ENCODE measurements at places on chromosomes 16 and 17.

DNA sequence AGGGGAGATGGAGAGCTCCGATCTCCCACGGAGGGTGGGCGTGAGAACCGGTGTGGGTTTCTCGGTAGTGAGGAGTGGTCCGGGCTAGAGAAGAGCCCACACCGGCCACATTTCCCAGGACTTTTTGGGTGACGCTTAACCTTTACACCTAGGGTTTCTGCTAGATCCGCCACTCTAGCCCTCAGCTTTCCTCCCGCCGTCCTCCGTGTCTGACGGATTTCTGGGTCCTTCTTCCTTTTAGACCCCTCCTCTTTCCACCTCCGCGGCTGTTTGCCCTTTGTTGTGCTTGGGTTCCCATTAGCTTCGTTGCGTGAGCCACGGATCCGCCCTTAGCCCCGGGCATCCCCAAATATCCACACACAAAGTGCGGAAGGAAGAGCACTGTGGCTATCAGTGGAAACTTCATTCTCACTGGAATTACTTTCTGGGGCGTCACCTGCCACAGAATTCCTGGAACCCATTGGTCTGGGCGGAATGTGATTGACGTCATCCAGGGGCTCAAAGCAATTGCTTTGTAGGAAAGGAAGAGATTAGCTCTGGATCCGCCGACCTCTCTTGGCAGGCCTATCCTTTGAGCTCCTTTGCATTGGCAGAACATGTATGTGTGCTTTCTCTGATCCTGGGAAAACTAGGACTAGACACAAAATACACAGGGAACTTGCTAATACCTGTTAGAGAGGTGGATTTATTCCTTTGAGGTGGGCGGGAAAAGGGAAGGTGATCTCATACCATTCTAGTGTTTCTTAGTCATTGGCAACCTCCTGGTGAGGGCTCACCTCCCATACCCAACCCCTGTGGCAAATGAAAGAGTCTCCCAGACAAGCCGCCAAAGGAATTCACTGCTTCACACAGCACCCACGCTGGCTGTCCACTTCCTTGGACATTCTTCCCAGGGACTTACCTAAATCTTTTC lies 654 bp downstream of the TNFAIP1 start:
- no peak for DNase-seq

GRCh38 chr17:77827511-77827910 lies 131.0 kb upstream of the TNRC6C start:
- no peak for DNase-seq

DNA sequence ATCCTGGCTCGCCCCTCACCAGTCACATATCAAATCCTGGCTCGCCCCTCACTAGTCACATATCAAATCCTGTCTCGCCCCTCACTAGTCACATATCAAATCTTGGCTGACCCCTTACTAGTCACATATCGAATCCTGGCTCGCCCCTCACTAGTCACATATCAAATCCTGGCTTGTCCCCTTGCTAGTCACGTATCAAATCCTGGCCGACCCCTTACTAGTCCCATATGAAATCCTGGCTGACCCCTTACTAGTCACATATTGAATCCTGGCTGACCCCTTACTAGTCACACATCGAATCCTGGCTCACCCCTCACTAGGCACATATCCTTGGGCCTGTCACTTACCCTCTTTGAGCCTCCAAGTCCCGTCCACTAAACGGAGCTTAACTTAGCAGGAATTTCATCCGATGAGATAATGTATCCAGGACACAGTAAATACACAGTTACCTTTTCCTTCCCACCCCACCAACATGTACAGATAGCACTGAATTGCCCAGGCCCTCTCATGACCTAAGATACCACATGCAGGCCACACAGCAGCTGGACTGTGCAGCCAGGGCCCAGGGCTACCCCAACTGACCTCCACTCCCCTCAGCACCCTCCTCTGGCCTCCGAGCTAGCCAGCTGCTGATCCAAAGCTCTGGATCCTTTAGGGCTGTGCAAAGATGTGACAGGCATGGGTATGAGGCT lies 157.8 kb upstream of the RPH3AL start:
- no peak for DNase-seq

- no peak for DNase-seq
These were observed 11.6 kb downstream of the KRTAP9-7 start for GRCh38 chr17:41287050-41287449.

- DNase-seq: no peak
These were observed 94.0 kb downstream of the SKAP1 start for GRCh38 chr17:48335858-48336500.

GRCh38 chr16:27264151-27264550 lies 4.4 kb downstream of the NSMCE1 start:
- DNase-seq: no peak

DNA sequence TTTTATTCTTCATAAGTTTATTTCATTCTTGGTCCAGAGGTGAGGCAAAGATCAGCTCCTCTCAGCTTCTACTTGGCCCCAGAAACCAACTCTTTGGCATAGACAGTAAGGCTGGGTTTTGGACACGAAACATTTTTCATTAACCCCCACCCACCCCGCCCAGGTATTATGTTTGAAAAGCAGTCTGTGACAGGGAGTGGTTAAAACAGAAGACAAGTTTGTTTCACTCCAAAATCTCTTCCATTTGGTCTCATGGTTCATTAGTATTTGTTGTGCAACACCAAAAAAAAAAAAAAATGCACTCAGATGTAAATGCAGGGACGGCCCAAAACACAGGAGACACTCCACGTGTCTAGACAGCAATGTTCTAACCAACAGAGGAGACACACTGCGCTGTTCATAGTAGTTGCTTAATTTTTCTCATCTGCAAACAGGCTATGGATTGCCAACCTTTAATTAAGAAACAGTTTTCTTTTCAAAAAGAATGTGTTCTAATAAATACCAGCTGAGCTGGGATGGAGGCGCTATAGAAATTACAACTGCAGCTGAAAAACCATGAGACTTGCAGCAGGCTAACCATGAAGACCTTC lies 39.8 kb upstream of the MMP2 start:
- no peak for DNase-seq

- peak; percentile 82 for DNase-seq
These were observed at the start of gene TBX6 for GRCh38 chr16:30091474-30092372. Gene TBX6 (minus strand): TSS chr16:30091924. CDS start chr16:30091193, 731 bp downstream.

DNA sequence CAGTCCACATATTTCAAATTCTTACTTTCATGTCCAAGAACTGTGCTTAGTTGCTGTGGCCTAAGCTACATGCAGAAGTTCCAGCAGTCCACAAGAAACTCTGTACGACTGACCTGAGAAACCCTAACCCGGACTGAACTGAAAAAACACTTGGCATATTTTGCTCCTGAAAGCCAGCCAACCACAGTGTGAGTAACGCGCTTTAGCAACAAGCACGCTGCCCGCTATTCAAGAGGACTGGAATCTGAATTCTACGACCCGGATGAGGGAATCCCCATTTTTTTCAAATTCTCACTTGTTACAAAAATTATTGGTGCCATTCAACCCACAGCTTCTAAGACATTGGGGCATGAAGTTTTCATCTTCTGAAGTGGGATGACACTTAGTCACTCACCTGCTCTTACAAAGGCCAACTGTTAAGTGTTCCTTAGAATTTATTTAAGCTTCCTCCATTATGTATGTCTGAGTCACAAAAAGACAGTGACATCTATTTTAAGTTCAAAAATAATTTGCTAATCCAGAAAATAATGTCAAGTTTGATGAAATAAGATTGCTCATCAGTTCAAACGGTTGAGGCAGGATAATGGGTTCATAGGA lies 78.7 kb downstream of the CDYL2 start:
- DNase-seq: no peak

- no peak for DNase-seq
These were observed 19.9 kb upstream of the CALB2 start for GRCh38 chr16:71338632-71339031.

GRCh38 chr17:29136998-29137730 lies 43.0 kb downstream of the MYO18A start:
- DNase-seq: no peak

DNA sequence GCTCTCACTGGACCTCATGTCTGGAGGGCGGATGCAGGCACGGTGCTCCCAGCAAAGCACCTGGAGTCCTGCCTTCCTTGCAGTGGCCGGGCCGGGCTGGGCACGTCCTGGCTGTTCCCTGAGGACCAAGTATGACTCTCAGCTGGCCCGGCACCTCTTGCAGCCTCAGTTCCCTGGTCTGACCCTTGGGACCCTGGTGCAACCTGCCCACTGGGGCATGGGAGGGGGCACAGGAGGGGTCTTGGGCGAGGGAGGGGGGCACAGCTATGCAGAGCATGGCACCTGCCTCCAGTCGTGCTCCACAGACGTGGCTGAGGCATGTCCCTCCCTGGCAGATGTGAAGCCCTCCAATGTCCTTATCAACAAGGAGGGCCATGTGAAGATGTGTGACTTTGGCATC lies 19.6 kb downstream of the MAP2K3 start:
- DNase-seq: no peak

GRCh38 chr16:28975158-28975599 lies 601 bp downstream of the SPNS1 start:
- DNase-seq: no peak

- DNase-seq: no peak
These were observed 1.1 kb downstream of the FHOD1 start for GRCh38 chr16:67246081-67246755.

GRCh38 chr17:79070266-79070880 lies 4.3 kb upstream of the ENGASE start:
- DNase-seq: no peak

DNA sequence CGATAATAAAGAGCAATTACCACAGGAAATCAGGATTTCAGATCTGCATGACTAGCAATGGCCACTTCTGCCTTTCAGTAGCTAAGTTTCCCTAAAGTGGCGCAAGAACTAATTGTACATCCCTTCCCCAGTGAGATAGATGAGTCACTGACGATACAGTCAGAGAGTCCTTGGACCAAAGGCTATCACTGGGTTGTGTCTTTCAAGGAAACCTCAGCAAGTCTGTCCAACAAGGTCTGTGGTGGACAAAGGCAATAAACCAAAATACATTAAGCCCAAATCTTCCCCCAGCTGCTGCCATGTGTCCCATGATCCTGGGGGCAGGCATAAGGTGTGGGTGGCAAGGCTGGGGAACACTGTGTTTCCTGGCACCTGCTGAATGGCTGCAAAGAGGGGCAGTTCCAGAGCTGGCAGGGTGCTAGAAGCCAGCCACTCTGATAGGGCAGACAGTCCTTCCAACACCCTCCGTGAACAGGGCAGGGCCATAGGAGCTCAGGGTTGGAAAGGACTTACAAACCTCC lies 20.5 kb upstream of the MTMR4 start:
- no peak for DNase-seq

GRCh38 chr16:17171250-17172143 lies 299.3 kb downstream of the XYLT1 start:
- no peak for DNase-seq

GRCh38 chr17:38738686-38739085 lies 8.5 kb downstream of the CISD3 start:
- DNase-seq: no peak

GRCh38 chr16:9869776-9870175 lies 312.5 kb downstream of the GRIN2A start:
- no peak for DNase-seq

DNA sequence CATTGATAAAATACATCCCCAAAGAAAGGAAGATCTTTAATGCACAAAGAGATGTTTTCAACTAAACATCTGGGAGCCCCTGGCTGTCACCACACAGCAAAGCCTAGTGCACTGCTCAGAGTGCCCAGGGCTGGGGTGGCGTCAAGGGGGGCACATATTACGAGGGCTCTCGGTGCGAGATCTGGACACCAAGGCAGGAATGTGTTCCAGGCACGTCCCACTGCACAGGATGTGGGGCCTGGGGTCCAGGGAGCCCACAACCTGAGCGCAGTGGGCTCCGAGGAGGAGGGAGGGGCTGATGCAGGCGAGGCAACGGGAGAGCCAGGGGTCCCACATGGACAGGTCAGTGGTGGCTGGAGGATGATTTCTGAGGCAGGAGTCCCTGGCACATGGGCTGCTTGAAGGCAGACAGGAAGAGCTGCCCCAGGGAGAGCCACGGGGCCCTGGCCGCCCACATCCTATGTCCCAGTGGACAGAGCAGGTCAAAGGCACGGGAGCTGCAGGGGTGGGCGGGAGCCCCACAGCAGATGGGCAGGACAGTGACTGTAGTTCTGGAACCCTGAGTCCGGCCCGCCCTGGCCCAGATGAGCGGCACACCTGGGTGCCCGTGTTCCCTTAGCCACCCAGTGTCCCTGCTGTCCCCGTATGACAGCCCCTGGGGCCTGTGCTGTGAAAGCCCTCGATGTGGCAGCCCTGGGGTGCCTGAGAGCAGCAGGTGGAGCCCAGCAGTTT lies 56.4 kb downstream of the ZNF778 start:
- DNase-seq: no peak

GRCh38 chr17:72710834-72711233 lies 381.7 kb downstream of the SLC39A11 start:
- no peak for DNase-seq

GRCh38 chr17:70100983-70101382 lies 26.0 kb downstream of the KCNJ16 start:
- no peak for DNase-seq

DNA sequence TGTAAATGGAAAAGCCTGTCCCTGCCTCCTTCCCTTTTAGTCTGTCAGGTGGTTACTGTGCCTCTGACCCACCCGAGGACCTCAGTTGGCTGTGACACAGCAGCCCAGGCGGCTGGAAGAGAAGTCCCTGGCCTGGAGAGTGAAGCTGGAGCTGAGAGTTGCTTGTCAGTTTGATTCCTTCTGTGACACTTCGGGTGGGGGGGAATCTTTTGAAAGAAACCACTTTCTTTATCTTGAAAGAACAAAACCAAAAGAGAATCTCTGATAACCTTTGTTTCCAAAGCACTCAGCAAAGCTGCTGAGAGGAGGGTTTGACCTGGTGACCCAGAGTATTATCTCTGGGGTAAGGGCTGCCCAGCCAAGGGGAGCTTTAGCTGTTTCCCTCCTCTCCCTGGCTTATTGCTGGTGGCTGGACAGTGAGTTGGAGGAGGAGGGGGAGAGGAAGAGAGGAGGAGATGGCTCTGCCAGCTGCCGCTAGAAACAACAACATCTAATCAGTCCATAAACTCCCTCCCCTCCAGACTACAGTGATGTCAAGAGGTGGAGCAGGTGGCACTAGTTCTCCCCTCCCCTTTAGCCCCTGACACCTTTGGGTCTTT lies 34.0 kb downstream of the YPEL2 start:
- DNase-seq: no peak

DNA sequence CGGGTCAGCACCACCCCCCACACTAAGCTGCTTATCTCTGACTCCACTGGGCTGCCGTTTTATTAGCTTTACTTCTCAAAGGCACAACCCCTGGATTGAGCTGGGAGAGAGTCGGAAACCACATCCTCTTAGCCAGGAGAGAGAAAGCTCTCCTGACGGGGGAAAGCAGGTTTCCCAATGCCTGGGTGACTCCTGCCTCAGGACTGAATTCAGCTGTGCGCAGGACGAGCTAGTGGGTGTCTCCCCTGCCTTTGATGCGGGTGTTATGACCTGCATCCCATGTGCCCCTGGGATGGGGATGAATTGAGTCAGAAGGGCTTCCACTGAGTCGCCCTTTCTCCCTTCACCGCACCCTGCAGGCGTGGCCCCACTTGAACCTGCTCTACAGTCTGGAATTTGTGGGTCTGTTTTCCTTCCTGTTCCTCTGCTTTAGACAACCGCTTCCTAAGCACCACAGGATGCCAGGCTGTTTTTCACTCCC lies 819.2 kb upstream of the EEF2KMT start:
- no peak for DNase-seq

Data from stimulated activated CD8-positive, alpha-beta memory T cell treated with anti-CD3 and anti-CD28 coated beads, Interleukin-7, amount 100 ng/mL, for 1 hour (primary cell).